ENCODE measurements at places on chromosomes 3 and 15.

DNA sequence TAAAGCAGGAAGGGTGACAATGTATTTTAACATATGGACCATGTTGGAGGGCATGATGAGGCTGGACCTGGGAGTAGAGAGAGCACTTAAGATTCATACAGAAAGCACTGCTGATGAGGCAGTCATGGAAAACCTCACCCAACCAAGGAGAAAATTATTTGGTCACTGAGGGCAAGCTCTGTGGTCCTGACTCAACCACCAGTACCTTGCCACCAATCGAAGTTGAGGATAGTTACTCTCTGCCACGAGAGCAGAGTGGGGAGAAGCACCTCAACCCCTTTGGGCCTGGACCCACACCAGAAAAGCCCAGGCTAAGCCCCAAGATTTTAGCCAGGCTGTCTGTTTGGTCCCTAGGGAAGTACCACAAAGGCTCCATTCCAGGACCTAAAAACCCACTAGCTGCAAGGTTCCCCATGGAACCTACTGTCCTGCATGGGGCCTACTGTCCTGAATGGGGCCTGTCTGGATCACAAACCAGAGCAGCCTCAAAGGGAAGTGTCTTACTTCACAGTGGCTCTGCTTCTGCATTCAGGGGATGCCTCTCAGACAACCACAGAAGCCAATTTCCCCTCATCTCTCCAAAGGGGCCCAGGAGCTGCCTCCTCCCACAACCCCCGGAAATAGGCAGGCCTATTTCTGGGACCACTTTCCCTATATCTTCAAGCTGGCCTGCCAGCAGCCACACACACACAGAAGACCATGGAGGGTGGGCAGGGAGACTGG, 4.2 kb downstream of the CCDC71 start:
- no peak for DNase-seq

GRCh38 chr15:90189781-90190467, 11.2 kb upstream of the SEMA4B start:
- no peak for DNase-seq

DNA sequence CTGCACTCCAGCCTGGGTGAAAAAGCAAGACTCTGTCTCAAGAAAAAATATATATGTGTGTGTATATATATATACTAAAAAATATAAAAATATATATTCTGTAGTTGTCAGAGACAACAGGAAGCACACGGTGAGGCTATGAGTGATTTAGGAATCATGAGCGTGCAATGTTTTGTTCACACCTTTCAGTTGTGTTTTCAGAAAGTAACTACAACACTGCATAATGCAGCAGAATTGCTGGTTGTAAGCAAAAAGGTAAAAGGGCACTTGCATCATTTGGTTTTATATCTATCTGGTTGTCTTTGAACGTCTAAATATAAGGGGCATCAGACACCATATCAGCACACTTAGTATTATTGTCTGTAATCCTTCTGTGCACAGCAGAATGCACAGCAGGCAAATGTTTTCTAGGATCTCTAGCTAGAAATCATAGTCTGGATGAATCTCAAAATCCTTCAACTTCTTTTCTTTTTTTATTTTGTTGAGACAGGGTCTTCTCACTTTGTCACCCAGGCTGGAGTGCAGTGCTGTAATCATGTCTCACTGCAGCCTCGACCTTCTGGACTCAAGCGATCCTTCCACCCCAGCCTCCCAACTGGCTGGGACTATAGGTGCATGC, 44.8 kb downstream of the CCR3 start:
- DNase-seq, result no peak

DNA sequence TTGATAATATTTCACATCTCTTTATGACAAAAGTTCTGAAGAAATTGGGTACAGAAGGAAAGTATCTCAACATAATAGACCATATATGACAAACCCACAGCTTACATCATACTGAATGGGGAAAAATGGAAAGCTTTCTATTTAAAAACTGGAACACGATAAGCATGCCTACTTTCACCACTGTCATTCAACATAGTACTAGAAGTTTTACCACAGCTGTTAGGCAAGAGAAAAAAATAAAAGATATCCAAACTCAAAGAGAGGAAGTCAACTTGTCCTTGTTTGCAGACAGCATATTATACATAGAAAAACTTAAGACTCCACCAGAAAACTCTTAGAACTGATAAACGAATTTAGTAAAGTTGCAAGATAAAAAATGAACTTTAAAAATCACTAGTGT, 40.3 kb downstream of the COPS2 start:
- DNase-seq, result no peak

GRCh38 chr3:30596152-30596551, 10.2 kb upstream of the TGFBR2 start:
- DNase-seq, result no peak

DNA sequence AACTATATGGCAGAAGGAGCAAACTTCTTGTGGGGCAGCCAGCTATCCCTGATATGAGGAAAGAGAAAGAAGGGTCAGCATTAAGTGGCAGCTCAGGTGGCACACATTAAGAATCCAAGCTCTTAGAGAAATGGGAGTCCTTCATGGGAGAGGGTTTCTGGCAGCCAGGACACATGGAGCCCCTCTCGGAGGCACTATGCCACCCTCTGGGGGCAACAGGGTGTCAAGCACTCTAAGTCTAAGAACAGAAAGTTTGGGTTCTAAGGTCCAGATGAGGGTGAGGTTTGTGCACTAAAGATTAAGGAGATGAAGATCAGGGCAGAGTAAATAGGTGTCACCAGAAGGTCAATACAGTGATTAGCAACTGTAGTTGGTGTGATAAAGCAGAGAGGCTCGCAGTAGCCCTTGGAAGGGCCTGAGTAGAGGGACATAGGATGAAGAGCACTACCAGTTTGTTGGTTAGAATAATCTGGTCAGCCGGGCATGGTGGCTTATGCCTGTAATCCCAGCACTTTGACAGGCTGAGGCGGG, 89.3 kb downstream of the ST6GAL1 start:
- DNase-seq, result no peak

GRCh38 chr15:68227643-68228142, 1.8 kb downstream of the CLN6 start:
- DNase-seq, result peak; percentile 41

- no peak for DNase-seq
These were observed 58.4 kb upstream of the HRH1 start for GRCh38 chr3:11095932-11096265.

DNA sequence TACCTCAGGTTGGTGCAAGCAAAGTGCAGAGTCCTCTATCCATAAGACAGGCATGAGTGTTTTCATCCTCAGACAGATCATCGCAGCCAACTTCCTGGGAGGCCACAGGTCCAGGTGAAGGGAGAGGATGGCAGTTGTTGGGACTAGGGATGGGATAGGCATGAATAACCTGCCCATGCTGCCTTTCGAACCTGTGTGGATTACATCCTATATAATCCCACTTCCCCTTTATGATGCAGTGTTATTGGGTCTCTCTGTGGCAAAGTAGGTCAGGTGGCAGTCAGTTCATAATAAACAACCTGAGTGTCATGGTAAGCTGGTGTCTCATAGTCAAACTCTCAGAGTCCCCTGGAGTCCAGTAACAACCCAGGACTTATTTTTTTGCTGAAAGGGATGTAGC, 40.4 kb downstream of the CCR3 start:
- no peak for DNase-seq

DNA sequence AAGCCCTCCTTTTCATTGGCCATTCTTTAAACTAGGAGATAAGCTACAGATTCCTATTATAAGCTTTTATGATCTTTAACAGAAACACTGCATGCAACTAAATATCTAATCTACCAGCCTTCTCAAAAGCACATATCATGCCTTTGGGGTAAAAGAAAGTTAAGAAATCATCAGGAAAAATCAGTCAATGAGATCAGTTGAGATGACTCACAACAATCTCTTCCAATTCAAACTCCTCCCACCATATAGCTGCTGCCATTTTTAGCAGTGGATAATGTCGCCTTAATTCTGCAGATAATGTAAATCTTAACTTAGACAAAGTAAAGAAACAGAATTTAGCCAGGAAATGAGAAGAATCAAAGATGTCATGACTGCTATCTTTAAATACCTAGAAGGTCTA, 135.2 kb upstream of the BCL6 start:
- DNase-seq, result no peak

GRCh38 chr3:11282250-11283138, 10.3 kb downstream of the ATG7 start:
- DNase-seq, result no peak

GRCh38 chr3:81394651-81395524, 366.6 kb downstream of the GBE1 start:
- no peak for DNase-seq

DNA sequence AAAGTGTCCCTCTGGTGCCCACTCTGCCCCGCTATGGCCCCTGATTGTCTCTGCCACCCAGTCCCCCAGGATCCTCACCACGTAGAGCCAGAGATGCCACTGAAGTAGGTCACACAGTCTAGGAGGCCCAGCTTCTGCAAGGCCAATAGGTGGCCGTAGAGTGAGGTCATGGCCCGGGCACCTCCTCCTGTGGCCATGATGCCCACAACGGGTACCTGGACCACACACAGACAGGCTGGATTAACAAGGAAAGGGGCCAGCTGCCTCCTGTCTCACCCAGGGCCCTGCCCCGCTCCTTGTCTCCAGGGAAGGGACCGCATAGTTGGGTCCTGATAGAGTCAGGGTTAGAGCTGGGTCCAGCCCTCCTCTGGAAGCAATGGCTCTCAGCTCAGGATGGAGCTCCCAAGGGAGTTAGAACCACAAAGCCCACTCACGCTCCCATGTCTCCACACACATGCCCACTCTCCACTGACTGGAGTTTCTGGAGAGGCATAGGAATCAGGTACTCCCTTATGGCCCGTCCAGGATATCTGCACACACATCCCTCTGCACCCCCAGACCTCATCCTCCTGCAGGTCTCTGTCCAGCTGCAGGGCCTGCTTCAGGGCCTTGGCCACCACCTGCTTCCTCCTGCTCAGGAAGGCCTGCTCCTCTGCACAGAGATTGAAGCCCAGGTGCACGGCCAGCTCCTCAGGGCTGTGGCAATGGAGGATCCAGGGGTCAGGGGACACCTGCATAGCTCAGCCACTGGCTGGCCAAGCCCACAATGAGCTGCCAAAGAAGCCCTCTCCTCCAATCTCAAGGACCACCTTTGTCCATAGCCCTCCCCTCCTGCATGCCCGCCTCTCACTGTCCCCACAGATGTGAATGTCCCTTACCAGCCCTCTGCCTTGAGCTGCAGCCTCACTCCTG, 13.2 kb downstream of the PLA2G4D start:
- DNase-seq, result no peak

DNA sequence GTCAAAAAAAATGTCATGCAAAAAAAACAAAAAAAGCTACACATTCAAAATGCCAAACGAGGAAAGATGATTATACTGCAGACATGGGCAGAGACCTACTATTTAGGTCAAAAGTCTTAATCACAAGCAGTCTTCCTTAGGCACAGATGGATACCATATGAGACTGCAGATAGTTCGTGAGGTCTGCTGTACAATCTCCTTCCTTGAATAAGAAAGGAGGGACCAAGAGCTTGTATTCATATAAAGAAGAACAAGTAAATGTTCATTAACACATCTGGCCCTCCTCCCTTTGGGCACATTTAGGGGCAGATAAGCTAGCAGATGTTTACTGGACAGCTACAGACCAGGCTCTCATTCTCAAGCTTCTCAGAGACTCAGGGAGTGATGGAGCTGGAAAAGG, 45.3 kb downstream of the ANXA2 start:
- DNase-seq, result no peak

DNA sequence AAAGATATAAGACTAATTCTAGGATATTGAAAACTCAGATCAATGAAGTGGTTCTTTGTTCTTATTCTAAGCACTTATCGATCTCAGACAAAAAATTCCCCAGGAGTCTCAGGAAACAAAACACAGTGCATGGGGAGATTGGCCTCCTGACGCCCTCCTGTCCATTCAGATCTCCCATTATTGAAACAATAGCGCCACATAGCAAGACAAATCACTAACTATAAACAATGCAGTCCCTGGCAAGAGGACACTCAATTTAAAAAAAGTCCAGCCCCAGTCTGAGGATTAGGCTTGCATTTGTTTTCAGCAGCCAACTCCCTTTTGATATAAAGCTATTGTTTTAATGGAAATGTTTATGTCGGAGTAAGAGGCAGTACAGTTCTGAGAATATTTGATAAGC, 528.2 kb downstream of the GABRG3 start:
- no peak for DNase-seq

DNA sequence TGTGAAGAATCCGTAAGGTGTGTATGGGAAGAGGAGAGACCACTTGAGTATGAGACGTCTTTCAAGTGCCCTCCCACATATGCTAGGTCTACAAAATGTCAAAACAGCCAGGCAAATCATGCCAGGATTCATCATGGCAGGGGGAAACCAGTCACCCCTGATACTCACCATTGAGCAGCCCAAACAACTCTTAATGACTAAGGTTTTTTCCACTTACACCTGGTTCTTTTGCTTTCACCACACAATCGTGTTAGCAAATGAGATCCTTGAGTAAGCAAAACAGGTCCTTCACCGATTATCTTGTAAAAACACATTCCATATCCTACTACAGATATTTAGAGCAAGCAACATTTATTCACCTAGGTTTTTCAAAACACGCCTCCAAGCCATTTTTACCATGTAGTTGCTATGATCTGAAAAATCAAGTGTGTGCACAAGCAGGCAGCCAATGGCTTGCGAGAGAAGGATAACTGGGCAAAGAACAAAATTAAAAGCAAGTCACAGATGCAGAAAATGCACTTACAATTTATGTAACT, 177.5 kb upstream of the LPP start:
- no peak for DNase-seq

- DNase-seq, result peak; percentile 84
These were observed 462 bp downstream of the EDEM1 start for GRCh38 chr3:5187920-5188418.

DNA sequence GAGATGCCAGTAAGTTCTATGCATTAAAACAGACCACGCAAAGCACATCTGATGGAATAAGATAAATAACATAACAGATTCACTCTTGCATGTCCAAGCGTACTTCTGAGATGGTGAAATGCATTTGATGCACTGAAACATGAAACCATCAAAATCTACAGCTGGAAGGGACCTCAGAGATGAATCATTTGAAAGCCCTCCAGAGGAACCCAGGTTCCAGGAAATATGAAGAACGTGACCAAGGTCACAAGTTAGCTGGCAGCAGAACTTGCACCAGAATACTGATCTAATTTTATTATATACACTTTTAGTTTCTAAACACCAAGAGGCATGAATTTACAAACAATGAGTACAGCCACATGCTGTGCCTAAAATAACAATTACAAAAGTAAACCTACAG, 957.1 kb downstream of the FHIT start:
- no peak for DNase-seq

DNA sequence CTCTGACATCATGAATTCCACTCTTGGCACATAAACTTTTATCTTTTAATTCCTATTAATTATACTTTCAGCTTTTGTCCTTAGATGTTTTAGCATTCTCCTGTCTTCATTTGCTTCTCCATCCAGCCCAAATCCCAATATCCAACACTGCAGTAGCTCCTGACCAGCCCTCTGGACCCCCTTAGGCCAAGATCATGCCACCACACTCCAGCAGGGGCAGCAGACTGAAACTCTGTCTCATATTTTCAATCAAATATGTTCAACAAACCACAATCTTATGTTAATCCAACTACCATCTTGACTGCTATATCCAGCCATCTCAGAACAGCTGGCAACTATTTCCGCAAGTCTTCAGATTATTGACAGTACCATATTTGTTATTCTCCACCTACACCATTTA, 315.8 kb upstream of the ROBO2 start:
- DNase-seq, result no peak

Measured in suprapubic skin (tissue), 4 donors.